ENCODE measurements at places on chromosomes 16 and 17.

- DNase-seq: no peak
Measured at GRCh38 chr17:68296217-68297191, 5.2 kb downstream of the ARSG start.

DNA sequence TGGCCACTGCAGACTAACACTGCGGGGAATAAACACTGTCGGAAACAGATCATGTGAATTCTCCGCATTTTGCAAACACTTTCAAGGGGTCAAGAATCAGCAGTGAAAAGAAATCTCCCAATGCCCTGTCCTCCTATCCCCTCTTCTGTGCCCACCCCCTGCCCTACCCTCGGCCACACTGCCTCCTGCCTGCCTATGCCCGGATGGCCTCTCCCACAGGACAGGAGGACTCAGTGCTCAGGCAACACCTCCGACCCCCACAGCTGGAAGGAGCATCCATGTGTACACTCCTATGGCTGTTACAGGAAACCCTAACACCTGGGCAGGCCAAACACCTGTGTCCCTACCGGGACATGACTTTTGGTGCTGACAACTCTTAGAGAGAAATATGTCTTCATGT is 24.5 kb downstream of the FBXO31 start:
- no peak for DNase-seq

- DNase-seq: peak; percentile 92
Measured at GRCh38 chr16:726438-727290, at the start of the genes CCDC78 and HAGHL. TSS of gene CCDC78 (minus strand) at chr16:726443. CDS start at chr16:726367, 76 bp downstream. TSS of gene HAGHL (plus strand) at chr16:727106. CDS start at chr16:727510, 404 bp downstream.

DNA sequence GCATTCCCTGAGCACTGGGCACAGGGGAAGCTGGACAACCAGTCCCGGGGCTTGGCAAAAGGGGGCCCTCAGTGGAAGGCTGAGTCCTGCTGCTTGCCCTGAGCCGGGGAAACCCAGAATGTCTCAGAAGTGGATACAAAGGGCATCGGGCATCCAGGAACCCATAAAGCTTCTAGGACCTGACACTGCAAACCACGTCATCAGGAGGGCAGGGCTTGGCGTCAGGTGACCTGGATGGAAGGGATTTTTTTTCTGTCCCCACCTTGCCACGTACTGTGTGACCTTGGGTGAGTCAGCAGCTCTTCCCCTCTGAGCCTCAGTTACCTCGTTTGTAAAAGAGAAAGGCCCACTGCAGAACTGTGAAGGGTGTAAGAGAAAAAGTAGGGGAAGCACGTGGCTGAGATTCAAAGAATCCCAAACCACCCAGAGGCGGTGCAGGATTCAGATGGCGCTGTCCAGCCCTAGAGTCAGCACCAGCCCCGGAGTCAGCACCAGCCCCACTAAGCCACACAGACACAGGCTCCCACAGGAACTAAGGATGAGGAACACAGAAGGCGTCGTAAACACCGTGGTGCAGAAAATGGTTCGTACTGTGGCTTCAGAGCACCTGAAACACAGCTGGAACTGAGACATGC is 53.7 kb downstream of the C16orf95 start:
- no peak for DNase-seq
